Smooth muscle cell of trachea (primary cell): ENCODE measurements at places on chromosomes 13 and 19. TPM values are rescaled to one million over a fixed set of nuclear protein-coding genes. Genes with fewer than 3 reads are reported as not detected.

The PSG4 gene
- 0.29 and 48.5 TPM in 2 replicates for total RNA-seq

The C19orf85 gene
- total RNA-seq, result not detected in 2 replicates

The SYT5 gene
- total RNA-seq, result 0.15 and 0.17 TPM in 2 replicates

The ZNF486 gene
- 3.5 and 6.3 TPM in 2 replicates for total RNA-seq

The DIAPH3 gene
- total RNA-seq, result 1.5 and 19.6 TPM in 2 replicates

The RCBTB1 gene
- 24.1 and 39.7 TPM in 2 replicates for total RNA-seq

The FCAR gene
- total RNA-seq, result not detected in 2 replicates

The KLF1 gene
- total RNA-seq, result 0.17 TPM in 1 of 2 replicates, not detected in the other

The NXNL1 gene
- not detected in 2 replicates for total RNA-seq

The DAND5 gene
- total RNA-seq, result 0.29 TPM in 1 of 2 replicates, not detected in the other

The SHISA2 gene
- under 0.01 TPM in 2 replicates for total RNA-seq
